ENCODE measurements at places on chromosomes 11 and 22. TPM values are rescaled to one million over a fixed set of nuclear protein-coding genes. Genes with fewer than 3 reads are reported as not detected.
A peak's percentile ranks its signal among the peaks of the same experiment; 100 is the strongest.

DNA sequence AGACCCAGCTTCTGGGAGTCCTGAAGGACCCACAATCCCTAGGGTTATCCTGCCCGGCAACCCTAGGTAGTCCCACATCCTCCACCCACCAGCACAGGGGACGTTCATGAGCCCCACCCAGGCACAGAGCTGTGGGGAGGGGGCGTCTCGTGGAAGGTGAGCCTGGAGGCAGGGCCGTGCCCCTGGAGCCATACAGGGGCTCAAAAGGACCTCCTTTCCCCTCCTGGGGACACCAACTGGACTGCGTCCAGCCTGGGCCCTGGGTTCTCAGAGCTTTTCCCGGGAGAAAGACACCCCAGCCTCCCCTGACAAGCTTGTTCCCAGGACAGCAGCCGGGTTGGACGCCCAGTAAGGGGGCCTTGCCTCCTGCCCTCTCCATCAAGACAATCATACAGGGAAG is 78.4 kb downstream of the BRD1 start:
- DNase-seq, result no peak

DNA sequence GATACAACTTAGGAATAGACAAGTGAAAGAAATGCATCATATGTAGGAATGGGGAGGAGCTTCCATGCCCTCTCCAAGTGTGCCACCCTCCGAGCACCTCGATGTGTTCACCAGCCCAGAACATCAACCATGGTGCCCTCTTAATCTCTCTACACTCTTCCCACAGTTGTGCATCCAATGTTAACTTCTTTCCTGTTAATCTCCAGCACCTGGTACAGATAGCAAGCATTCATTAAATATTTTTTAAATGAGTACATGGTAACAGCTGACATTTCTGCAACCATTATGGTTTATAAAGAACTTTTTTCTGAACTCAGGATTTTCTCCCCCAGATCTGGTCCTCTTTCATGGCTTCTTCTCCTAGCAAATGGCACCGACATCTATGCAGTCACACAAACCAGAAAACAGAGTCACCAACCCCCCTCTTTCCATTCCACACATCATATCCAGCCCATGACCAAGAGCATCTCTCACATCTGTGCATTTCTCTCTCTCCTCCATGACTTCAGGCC is 118.1 kb upstream of the CLPB start:
- peak; percentile 71 for DNase-seq

GRCh38 chr11:94046796-94047195 is 25.6 kb downstream of the HEPHL1 start:
- no peak for DNase-seq

- peak; percentile 10 for DNase-seq
Measured at GRCh38 chr11:128653801-128654231, 40.1 kb upstream of the FLI1 start.

DNA sequence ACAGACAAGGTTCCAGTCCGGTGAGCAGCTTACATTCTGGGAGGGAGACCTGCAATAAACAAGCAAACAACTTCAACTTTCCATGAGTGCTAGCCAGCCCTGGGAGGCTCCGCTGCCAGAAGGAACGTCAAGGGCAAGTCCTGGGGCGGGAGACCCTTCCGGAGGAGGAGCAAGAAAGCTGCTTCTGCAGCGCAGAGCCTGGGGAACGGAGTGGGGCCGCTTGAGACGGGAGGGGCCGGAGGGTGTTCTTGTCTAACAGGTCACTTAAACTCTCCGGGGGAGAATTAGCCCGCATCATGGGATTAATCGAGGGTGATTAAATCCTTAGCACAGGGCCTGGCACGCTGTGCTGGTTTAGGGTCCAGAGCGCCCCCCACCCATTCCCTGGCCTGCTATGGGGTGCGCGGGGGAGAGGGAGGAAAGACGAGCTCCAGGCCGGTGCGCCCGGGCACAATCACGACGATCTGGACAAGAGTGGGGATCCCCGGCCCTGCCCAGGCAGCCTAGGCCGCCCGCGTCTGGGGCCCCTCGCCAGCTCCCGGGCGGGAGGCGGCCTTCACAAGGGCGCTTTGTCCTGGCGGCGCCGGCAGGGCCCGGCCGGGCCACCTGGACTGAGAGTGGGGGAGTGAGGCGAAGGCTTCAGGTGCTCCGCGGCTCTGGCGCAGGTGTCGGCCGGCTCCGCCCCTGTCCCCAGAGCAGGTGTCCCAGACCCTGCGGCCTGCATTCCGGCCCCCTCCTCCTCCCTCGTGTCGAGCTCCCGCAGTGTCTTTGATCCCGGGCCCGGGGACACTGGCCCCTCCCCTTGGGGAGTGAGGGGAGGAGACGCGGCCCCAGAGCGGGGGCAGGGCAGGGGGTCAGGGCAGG is 663 bp upstream of the LARGE2 start:
- no peak for DNase-seq

GRCh38 chr22:22235558-22235957 is 9.0 kb upstream of the VPREB1 start:
- peak; percentile 16 for DNase-seq

DNA sequence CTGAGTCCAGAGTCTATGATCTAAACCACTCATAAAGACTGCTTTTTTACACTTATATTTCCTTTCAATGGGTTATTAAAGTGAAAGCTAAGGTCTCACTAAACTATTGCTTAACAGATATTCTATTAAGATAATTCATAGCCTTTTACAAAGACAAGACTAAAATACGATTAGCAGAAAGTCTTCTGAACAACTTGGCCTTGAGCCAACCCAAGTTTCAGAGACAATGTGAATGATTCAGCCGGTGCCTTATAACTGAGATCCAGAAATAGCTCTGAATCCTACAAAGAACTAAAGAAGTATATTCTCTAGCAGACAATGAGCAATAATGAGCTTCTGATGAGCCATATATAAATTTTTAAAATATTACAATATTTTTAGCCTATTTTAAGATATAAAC is 41.5 kb upstream of the CARD18 start:
- DNase-seq, result peak; percentile 71

DNA sequence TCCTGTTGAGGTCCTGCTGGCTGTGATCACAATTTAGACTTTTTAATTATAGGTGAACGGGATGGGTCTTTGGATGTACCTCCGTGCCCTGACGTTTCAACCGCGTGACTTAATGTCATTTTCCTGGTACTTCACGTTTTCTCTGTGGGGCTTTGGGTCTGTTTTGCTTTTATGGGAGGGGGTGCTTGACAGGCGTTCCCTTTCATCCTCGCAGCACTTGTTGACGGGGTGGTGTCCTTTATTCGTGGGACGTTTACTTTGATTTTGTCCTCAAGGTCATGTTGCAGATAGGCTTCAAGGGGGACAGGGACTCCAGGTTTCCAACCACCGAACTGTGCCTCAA is 994 bp downstream of the PPP6R3 start:
- no peak for DNase-seq

GRCh38 chr11:123166071-123166559 is 28.9 kb downstream of the CLMP start:
- DNase-seq, result peak; percentile 41

GRCh38 chr11:2944530-2944929 is 15.3 kb upstream of the PHLDA2 start:
- no peak for DNase-seq

DNA sequence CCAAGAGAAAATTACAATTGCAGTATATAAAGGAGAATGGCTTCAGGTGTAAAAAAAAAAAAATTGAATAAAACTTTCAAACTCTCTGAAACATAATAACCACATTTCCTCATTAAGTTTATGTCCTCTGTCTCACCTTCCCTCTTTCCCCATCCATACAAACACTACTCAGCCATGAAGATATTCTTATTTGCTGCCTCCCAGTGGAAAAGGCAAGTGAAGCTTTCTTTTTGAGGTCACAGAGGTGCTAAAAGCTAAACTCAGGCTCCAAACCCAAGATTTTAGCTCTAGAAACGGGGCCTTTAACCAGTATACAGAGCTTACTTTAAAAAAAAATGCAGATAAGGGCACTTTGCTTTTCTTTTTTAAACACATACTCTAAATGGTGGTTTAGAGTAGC is 1568.5 kb downstream of the FAM181B start:
- no peak for DNase-seq

DNA sequence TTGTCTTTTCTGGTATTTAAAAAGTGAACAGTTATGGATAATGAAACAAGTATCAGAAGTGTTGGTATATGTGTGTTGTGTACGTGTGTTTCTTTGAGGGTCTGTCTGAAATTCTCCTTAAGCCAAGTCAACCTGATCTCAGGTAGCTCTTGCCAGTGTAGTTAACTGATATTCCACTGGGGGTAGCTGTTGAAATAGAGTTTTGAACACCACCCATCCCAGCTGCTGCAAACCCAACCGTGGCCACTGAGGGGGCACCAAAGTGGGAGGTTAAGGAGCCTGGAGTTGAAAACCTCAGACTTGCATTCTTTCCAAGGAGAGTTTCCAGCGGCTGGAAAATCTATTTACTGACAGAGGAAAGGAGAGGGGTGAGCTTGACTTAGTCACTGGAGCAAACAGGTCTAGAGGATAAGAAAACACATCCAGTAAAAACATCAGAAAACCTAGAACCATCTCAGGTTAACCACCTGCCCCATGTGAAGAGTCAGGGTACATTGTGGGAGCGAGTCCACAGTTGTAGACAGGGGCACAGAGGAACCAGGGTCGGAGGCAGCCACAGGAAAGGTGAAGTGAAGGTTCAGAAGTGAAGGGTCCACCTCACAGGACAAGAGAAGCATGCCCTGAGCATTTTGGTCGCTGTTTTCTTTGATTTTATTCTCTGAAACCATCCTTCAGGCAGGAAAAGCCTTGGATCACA is 8.8 kb upstream of the CUL5 start:
- peak; percentile 36 for DNase-seq

- no peak for DNase-seq
Measured at GRCh38 chr11:75492181-75492820, 33.4 kb downstream of the GDPD5 start.

DNA sequence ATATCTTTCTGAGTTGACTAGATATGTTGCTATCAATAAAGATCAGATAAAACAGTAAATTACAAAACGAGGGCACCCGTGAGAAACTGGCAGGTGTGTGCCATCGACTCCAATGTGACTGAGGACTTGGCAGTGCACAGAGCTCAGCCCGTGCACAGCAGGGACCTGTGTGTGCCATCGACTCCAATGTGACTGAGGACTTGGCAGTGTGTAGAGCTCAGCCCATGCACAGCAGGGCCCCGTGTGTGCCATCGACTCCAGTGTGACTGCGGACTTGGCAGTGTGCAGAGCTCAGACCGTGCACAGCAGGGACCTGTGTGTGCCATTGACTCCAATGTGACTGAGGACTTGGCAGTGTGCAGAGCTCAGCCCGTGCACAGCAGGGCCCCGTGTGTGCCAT is 347.2 kb upstream of the B3GAT1 start:
- DNase-seq, result no peak

- no peak for DNase-seq
Measured at GRCh38 chr22:43047605-43048004, 32.7 kb upstream of the PACSIN2 start.

DNA sequence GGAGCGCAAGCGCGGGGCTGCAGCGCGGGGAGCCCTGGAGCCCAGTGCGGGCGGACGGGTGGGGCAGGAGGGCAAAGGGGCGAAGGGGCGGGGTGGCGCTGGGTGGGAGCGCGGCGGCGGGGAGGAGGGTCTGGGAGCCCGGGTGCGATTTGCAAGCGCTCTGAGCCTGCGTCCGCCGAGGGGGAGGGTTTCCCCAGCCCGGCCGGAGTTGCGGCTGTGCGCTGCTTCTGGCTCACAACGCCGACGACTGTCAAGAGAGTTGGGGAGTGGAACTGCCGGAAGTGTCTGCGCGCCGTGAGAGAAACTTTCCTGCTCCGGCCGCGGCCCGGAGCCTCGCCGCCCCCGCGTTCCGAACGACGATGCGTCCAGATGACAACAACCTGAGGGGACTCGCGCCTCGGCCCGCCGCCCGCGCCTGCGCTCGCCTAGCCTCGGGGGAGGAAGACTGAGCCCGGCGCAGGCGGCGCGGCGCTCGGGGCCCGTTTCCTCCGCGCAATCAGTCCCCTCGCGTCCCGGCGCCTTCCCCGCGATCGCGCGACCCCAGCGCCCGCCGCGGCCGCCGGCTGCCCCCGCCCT is at the start of gene ARHGAP42:
Gene ARHGAP42 (plus strand): TSS at position 235 of the 576 bp plus-strand sequence. CDS start 391 bp downstream, outside the sequence.
- peak; percentile 49 for DNase-seq

- no peak for DNase-seq
Measured at GRCh38 chr11:36945384-36945783, 347.3 kb upstream of the RAG2 start.

GRCh38 chr22:38467904-38468442 is at the start of gene KDELR3:
Gene KDELR3 (plus strand): TSS chr22:38468096. CDS start chr22:38468234, 138 bp downstream.
- DNase-seq, result peak; percentile 55

DNA sequence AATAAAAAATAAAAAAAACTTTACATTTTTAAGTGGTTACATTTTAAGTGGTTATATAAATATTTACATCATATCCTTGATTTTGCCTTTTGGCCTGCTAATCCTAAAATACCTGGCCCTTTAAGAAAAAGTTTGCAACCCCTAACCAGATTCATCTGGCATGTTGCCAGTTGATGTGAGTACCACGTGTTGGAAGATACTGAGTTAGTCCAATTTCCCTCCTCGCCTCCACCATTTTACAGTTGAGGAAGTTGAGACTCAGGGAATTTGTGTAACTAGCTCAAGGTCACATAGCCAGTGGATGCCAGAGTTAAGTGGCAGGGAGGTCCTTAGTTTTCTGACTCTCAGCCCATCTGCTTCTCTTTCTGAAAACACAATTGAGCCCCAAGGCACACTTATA is 5.1 kb downstream of the ELF5 start:
- no peak for DNase-seq

GRCh38 chr11:59705294-59705693 is 8.4 kb downstream of the OR10V1 start:
- DNase-seq, result no peak

GRCh38 chr11:117696540-117696939 is 100.5 kb downstream of the DSCAML1 start:
- no peak for DNase-seq

- no peak for DNase-seq
Measured at GRCh38 chr11:45260071-45260470, 26.1 kb downstream of the SYT13 start.

PDGFB gene
- 1.2 TPM for total RNA-seq

ART5 gene
- 0.11 TPM for total RNA-seq

CARD18 gene
- total RNA-seq, result not detected

CASP1 gene
- total RNA-seq, result 4.4 TPM

NOX4 gene
- 2.2 TPM for total RNA-seq

TUB gene
- total RNA-seq, result 5.3 TPM

CCDC73 gene
- not detected for total RNA-seq

TYMP gene
- 3.6 TPM for total RNA-seq

LZTR1 gene
- total RNA-seq, result 57.6 TPM

NCAPD3 gene
- 38.9 TPM for total RNA-seq

TTLL1 gene
- 13.5 TPM for total RNA-seq

HIC2 gene
- total RNA-seq, result 2.1 TPM

MUC2 gene
- total RNA-seq, result not detected

MRGPRF gene
- total RNA-seq, result 0.38 TPM
